ENCODE measurements at places on chromosomes 1 and 21. TPM values are rescaled to one million over a fixed set of nuclear protein-coding genes. Genes with fewer than 3 reads are reported as not detected.
A peak's percentile ranks its signal among the peaks of the same experiment; 100 is the strongest.

PTPRC gene
- 7.8 TPM for total RNA-seq

RAD54L gene
- total RNA-seq: 0.71 TPM

ANKRD35 gene
- 0.50 TPM for total RNA-seq

IL10 gene
- total RNA-seq: 0.67 TPM

RAB25 gene
- total RNA-seq: not detected

SRM gene
- total RNA-seq: 65.1 TPM

TNFRSF4 gene
- total RNA-seq: 2.4 TPM

- H3K27me3 ChIP-seq: no peaks in the 10 kb centered on the region
- no peak overlapping the region for H3K4me3 ChIP-seq
- H3K4me1 ChIP-seq: peaks cover 27% of the 10 kb centered on the region
- H3K27ac ChIP-seq: no peak overlapping the region
- DNase-seq: no peak
Observed at GRCh38 chr1:212613440-212614335, 5.1 kb downstream of the ATF3 start.

DNA sequence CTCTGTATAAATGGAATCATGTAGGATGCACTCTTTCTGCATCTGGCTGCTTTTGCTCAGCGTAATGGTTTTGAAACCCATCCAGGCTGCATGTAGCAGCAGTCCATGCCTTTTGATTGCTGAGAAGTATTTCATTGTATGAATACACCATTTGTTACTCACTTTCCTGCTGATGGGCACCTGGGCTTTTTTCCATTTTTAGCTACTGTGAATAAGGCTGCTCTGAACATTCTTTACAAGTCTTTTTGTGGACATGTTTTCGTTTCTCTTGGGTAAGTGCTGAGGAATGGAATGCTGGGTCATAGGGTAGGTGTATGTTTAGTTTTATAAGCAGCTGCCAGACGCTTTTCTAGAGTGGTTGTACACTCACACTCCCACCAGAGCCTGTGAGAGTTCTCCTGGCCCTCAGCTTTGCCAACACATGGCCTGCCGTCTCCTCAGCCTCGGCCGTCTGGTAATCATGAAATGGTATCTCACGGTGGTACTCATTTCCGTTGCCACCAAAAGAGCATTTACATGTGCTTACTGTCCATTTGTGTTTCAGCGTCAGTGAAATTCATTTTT, 22.7 kb downstream of the SLX9 start:
- peak overlapping the region; percentile 59 for H3K27ac ChIP-seq
- DNase-seq: peak; percentile 45
- no peak overlapping the region for H3K4me3 ChIP-seq
- no peaks in the 10 kb centered on the region for H3K27me3 ChIP-seq

GRCh38 chr1:209616366-209617046, 33.0 kb downstream of the CAMK1G start:
- peak; percentile 63 for DNase-seq
- H3K4me3 ChIP-seq: no peak overlapping the region
- H3K36me3 ChIP-seq: no peaks in the 10 kb centered on the region
- peaks cover 52% of the 10 kb centered on the region for H3K4me1 ChIP-seq
- no peaks in the 10 kb centered on the region for H3K27me3 ChIP-seq

- H3K27me3 ChIP-seq: no peaks in the 10 kb centered on the region
- peaks cover 19% of the 10 kb centered on the region for H3K4me1 ChIP-seq
- H3K4me3 ChIP-seq: no peak overlapping the region
- no peaks in the 10 kb centered on the region for H3K36me3 ChIP-seq
- H3K27ac ChIP-seq: no peak overlapping the region
Observed at GRCh38 chr1:27103498-27103897, 51.4 kb downstream of the SLC9A1 start.

DNA sequence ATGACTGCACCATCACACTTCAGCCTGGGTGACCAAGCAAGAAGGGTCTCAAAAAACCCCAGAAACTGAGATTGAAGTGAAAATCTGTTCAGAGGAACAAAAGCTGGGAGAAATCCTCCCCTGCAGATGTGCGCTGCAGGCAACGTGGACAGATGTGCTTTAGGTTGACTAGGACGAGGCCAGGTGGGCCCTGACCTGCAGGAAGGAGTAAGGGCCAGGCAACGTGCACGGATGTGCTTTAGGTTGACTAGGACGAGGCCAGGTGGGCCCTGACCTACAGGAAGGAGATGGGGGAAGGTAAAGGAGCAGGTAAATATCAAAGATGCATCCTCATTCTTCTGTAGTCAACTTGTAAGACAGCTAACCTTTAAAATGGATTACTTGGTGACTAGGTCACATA, 2.5 kb upstream of the KRTAP12-1 start:
- no peaks in the 10 kb centered on the region for H3K4me1 ChIP-seq
- H3K36me3 ChIP-seq: no peaks in the 10 kb centered on the region
- H3K27ac ChIP-seq: no peak overlapping the region
- DNase-seq: no peak
- no peak overlapping the region for H3K4me3 ChIP-seq

- peak overlapping the region; percentile 79 for H3K27ac ChIP-seq
- peak overlapping the region; percentile 71 for H3K4me3 ChIP-seq
- H3K4me1 ChIP-seq: peaks cover 37% of the 10 kb centered on the region
Observed at GRCh38 chr1:227728892-227729143, 6.3 kb downstream of the JMJD4 start.

GRCh38 chr1:6962996-6963911, 178.0 kb downstream of the CAMTA1 start:
- peak; percentile 75 for DNase-seq
- H3K4me1 ChIP-seq: peaks cover 22% of the 10 kb centered on the region
- H3K27ac ChIP-seq: no peak overlapping the region
- peak overlapping the region; percentile 3 for H3K4me3 ChIP-seq

GRCh38 chr1:30881319-30882181, 27.0 kb downstream of the SDC3 start:
- DNase-seq: no peak
- peaks cover under 1% of the 10 kb centered on the region for H3K36me3 ChIP-seq
- H3K4me3 ChIP-seq: no peak overlapping the region

- peaks cover 57% of the 10 kb centered on the region for H3K4me1 ChIP-seq
- peak overlapping the region; percentile 96 for H3K4me3 ChIP-seq
- no peaks in the 10 kb centered on the region for H3K27me3 ChIP-seq
- DNase-seq: peak; percentile 83
Observed at GRCh38 chr1:173478094-173478674, 1.0 kb downstream of the PRDX6 start.

- peak; percentile 53 for DNase-seq
- peaks cover 36% of the 10 kb centered on the region for H3K4me1 ChIP-seq
- H3K36me3 ChIP-seq: no peaks in the 10 kb centered on the region
Observed at GRCh38 chr1:176206006-176206960, 803 bp downstream of the COP1 start.

GRCh38 chr1:85661767-85662166, 46.5 kb downstream of the ZNHIT6 start:
- H3K4me1 ChIP-seq: peaks cover 4% of the 10 kb centered on the region
- H3K27me3 ChIP-seq: no peaks in the 10 kb centered on the region
- H3K4me3 ChIP-seq: no peak overlapping the region
- DNase-seq: no peak
- H3K27ac ChIP-seq: no peak overlapping the region

DNA sequence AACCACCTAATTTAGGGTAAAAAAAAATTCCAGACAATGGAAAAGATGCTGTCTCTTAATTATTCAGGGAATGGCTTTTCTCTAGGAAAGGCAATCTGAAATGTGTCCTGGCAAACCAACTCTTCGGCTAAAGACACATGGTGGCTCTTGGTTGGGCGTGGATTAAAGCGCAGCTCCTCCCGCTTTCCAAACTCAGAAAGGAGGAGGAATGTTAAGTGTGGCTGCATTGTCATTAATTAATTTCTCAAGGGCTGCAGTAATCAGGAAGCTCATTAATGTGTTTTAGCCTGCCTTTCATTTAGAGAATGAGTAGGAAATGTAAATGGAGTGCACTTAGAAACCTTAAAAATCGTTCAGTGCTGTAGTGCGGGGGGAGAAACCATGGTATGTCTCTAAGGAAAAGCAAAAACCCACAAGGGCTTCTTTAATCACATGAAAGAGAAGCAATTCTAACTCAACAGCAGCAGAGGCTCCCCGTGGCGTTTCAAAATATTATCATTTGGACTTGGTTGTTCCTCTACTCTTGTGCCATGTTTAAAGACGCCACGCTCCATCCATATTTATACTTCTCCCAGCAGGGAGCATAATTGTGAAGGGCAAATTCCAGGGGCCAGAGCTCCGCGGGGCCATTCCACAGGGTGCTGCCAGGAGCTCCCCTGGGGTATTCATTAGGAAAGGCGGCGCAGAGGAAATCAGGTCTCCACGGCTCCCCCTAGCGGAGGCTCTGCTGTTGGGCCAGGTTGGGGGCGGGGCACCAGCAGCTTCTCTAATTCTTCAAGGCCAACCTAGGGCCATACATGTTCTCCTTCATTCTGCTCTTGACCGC, 91.9 kb upstream of the SSX2IP start:
- no peaks in the 10 kb centered on the region for H3K36me3 ChIP-seq
- no peak overlapping the region for H3K27ac ChIP-seq
- DNase-seq: peak; percentile 63
- H3K4me1 ChIP-seq: no peaks in the 10 kb centered on the region
- H3K4me3 ChIP-seq: no peak overlapping the region

DNA sequence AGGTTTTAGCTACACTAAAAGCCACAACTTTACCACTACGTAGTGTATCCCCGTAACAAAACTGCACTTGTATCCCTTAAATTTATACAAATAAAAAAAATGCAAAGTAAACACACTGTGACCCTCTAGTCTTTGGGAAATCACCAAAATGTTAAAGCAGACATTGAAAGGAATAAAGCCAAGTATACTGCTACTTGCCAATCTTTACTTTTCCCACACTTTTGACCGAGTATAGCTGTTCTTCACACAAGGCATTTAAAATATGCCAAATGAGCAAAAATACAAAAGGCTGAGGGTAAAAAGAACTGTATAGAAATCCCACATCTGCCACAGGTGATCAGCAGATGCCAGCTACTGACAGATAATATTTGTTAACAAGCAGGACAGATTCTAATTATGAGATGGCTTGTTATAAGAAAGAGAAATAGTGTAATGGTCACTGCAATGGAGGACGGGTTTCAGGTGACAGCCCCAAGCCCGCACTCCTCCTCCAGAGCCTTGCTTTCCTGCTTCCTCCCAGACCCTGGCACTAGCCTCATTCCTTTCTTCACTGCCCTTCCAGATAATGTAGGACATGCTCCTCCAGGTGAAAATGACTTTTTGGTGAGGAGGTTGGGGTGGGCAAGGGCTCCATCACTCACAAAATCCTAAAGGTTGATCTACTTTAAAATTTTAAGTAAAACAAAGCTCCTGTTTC, 18.1 kb downstream of the KCNT2 start:
- H3K27me3 ChIP-seq: no peaks in the 10 kb centered on the region
- H3K27ac ChIP-seq: no peak overlapping the region
- DNase-seq: no peak
- H3K36me3 ChIP-seq: no peaks in the 10 kb centered on the region
- H3K4me1 ChIP-seq: no peaks in the 10 kb centered on the region

- peak overlapping the region; percentile 32 for H3K4me3 ChIP-seq
- no peaks in the 10 kb centered on the region for H3K36me3 ChIP-seq
- H3K4me1 ChIP-seq: peaks cover 6% of the 10 kb centered on the region
- no peak for DNase-seq
Observed at GRCh38 chr1:38291906-38292521, 245.4 kb upstream of the POU3F1 start.

DNA sequence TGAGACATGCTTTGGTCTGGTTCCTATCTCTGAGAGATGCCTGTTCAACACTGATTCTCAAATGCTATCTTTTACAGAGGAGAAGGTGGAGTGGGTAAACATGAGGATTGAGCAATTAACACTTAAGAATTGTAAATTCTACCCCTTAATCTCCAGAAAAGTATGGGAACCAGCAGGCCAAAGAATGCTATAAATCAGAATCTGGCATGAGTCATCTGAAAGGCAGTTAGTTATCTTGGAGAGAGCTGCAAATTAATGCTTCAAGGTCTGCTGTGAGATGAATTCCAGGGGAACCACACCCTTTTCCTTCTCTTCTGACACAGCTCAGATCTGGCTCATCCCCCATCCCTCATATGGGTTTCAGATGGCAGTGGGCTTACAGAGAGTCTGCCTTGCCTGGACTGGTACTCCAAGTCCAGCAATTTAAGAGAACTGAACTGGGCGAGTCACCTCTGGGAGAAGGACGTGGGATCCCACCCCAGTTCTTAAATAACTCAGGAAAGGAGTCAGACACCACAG, 5.2 kb downstream of the S100A10 start:
- H3K4me1 ChIP-seq: peaks cover 83% of the 10 kb centered on the region
- no peak for DNase-seq
- H3K27me3 ChIP-seq: no peaks in the 10 kb centered on the region
- peaks cover 17% of the 10 kb centered on the region for H3K36me3 ChIP-seq
- peak overlapping the region; percentile 87 for H3K27ac ChIP-seq

DNA sequence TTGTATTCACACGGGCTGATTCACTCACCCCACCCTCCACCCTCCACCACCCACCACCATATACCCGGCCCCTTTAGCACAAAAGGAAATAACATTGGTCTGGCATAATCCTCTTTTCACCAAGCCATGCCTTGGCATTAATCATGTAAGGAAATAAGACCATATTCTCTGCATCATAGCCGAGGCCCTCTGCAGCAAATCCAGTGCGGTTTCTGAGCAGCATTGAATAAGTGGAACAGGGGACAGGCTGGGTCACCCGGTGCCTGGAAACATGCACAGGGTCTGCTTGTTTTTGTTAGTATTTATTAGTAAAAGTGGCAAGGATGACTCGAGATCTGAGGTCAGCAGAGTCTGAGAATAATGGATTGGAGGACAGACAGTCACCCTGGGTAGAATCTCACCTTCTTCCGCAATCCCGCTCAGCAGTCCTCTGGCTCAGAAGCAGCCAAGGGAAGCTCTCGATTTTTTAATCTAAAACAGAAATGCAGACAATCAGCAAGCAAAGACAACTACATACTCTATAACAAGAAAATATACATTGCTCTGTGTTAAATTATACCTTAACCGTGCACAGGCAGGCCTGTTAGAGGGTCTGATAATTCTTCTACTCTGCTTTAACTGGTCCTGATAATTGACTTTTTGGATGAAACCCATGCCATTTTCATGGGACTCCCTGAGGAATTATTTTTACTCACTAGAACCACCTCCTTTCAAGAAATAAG, 52.4 kb upstream of the CDC42BPA start:
- H3K4me3 ChIP-seq: no peak overlapping the region
- DNase-seq: no peak
- H3K36me3 ChIP-seq: no peaks in the 10 kb centered on the region
- H3K4me1 ChIP-seq: no peaks in the 10 kb centered on the region
- H3K27me3 ChIP-seq: no peaks in the 10 kb centered on the region
- H3K27ac ChIP-seq: no peak overlapping the region

GRCh38 chr1:212623603-212624002, 15.0 kb downstream of the ATF3 start:
- no peak for DNase-seq
- H3K4me1 ChIP-seq: no peaks in the 10 kb centered on the region
- H3K4me3 ChIP-seq: no peak overlapping the region
- H3K27me3 ChIP-seq: no peaks in the 10 kb centered on the region

- H3K36me3 ChIP-seq: peaks cover 54% of the 10 kb centered on the region
- DNase-seq: peak; percentile 60
- H3K27ac ChIP-seq: no peak overlapping the region
- no peaks in the 10 kb centered on the region for H3K4me1 ChIP-seq
- no peak overlapping the region for H3K4me3 ChIP-seq
Observed at GRCh38 chr1:236024641-236025040, 40.2 kb downstream of the NID1 start.

- no peaks in the 10 kb centered on the region for H3K27me3 ChIP-seq
- no peak for DNase-seq
- H3K4me3 ChIP-seq: no peak overlapping the region
- H3K4me1 ChIP-seq: no peaks in the 10 kb centered on the region
- H3K27ac ChIP-seq: no peak overlapping the region
- no peaks in the 10 kb centered on the region for H3K36me3 ChIP-seq
Observed at GRCh38 chr1:94411237-94411636, 7.0 kb upstream of the ABCD3 start.

Measured in heart left ventricle (tissue), 16 donors.